T follicular helper cell (primary cell): ENCODE measurements at places on chromosomes 1 and 21.
A peak's percentile ranks its signal among the peaks of the same experiment; 100 is the strongest.

GRCh38 chr1:90834886-90835660, 118.0 kb upstream of the BARHL2 start:
- no peak for DNase-seq

GRCh38 chr21:43581453-43581852, 77.8 kb downstream of the HSF2BP start:
- DNase-seq = no peak

DNA sequence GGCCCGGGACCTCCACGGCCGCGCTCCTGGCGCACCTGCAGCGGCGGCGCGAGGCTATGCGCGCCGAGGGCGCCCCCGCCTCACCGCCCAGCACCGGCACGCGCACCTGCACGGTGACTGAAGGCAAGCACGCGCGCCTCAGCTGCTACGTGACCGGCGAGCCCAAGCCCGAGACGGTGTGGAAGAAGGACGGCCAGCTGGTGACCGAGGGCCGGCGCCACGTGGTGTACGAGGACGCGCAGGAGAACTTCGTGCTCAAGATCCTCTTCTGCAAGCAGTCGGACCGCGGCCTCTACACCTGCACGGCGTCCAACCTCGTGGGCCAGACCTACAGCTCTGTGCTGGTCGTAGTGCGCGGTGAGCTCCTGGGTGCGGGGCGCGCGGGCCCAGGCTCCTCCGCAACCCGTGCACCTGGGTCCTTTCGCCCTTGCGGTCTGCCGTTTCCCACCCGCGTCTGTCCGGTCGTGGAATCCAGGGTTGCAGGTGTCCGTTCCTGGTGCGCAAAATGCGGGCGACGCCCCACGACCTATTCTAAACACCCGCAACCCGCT, 4.6 kb downstream of the OBSCN start:
- DNase-seq = no peak

- no peak for DNase-seq
These were observed 58.1 kb downstream of the PTP4A2 start for GRCh38 chr1:31879981-31880608.

DNA sequence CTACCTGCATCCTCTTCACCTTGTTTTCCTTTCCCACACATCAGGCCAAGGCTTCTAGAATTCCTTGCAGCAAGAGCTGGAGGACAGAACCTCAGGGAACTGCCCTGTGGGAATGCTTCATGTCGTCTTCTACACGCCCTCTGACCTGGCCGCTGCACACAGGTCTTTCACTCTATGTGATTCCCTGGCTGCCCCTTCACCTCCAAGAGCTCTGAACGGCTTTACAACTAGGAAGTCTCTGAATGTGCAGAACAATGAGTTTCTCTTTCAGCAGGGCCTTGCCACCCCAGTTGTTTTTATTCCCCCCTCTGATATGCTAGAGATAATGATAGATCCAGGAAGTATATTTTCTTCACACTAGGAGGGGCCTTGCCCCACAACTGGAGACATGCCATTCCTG, 142.6 kb downstream of the CLIC6 start:
- DNase-seq = no peak

DNA sequence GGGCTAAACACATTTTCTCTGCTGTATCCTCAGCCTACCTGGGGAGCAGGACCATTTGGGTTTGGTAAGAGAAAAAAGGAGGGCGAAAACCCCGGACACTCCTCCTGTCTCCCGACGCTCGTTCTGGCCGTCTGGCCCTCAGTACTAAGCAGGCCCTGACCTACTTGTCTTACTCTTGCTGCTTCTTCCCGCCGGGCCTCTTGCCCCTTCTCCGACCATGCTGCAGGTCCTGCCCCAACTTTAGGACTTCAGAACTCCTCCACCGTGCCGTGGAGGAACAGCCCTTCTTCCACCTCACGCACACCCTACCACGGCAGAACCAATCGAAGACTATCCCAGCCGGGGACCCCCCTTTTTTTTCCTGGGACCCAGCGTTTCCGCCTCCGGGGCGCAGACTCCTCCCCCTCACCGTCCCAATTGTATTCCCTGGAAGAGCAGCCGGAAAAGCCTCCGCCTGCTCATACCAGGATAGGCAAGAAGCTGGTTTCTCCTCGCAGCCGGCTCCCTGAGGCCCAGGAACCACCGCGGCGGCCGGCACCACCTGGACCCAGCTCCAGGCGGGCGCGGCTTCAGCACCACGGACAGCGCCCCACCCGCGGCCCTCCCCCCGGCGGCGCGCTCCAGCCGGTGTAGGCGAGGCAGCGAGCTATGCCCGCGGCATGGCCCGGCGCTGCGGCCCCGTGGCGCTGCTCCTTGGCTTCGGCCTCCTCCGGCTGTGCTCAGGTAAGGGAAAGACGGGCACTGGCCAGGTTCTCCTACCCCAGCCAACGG, at the start of gene CHRNB2:
Gene CHRNB2, plus strand, starts transcription at position 393 of the 771 bp plus-strand sequence. Its CDS starts 267 bp downstream, at position 660.
- DNase-seq = peak; percentile 61

GRCh38 chr1:55768327-55768952, 553.3 kb upstream of the USP24 start:
- DNase-seq = no peak

DNA sequence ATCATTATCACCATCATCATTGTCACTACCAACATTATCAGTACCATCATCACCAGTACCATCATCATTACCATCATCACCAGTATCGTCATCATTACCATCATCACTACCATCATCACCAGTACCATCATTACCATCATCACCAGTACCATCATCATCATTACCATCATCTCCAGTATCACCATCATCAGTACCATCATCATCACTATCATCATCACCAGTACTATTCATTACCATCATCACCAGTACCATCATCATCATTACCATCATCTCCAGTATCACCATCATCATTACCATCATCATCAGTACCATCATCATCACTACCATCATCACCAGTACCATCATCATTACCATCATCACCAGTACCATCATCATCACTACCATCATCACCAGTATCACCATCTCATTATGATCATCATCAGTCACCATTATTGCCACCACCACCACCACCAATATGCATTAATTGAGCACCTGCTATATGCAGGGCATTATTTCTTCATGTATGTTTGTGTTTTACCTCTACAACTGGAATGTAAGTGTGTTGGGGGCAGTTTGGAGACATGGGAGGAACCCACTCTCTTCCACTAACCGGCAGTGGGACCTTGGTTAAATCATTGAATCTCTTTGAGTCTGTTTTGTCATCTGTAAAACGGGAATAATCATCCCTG, 7.0 kb downstream of the ZBTB8B start:
- no peak for DNase-seq

GRCh38 chr1:56473582-56474270, 105.6 kb downstream of the PLPP3 start:
- no peak for DNase-seq

GRCh38 chr1:64980745-64981600, 14.6 kb upstream of the JAK1 start:
- no peak for DNase-seq

DNA sequence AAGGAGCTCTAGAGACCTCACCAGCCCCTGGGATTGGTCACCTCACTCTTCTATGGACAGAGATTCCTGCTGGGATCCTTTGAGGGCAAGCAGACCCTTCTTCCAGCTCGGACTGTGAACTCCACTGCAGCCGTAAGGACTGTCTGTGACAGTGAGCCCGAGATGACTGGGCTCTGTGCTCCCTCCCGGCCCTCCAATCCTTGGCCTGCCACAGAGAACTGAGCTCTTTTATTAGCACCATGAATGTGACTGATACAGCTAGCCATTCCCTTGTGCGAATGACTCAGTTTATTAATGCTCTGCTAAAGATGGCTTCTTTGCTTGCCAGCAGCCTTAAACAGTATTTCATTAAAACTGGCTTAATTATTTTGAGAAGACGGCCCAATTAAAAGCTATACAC, 194.6 kb upstream of the LMO4 start:
- DNase-seq = no peak

DNA sequence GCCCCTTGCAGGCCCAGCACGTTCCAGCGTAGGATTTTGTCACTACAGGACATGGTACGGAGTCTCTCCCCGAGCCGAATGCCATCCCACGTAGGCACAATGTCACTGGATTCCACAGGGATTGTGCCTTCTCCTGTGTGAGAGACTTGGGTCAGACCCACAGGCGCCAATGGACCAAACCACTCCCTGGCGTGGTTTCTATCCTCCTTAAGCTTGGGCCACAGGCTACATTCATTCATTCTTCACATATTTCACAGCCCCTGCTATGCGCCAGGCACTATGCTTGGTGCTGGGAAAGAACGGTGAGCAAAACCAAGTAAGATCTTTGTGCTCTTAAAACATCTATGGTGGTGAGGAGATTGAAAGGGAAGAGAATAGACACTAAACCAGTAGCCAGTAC, 18.7 kb downstream of the CHRNB2 start:
- no peak for DNase-seq

DNA sequence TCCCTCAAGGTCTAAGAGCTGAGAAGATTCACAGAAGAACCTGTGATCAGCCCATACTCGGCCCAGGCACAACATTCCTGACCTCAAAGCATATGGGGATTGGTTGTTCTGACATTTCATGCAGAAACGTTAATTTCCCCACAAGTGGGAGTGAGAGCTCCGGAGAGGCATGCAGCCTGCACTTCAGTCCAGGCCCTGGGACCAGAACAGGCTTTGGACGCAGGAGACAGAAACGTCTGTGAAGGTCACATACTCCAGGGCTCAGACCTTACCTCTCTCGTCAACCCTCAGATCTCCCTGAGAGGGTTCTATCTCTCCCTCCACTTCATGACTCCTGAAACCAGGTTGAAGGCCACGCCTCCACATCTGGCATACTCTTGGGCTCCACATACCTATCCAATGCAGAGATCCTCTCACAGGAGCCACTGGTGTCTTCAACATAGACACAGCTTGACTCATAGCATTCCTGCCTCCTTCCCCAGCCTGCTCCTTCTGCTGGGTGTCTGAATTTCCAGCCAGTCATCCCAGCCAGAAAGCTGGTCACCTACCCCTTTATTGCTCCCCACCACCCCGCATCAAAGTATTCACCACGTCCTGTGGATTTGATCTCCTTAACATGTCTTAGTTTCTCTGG, 149.2 kb downstream of the OMA1 start:
- DNase-seq = no peak

GRCh38 chr1:100152271-100152670, 19.3 kb downstream of the TRMT13 start:
- DNase-seq = no peak

DNA sequence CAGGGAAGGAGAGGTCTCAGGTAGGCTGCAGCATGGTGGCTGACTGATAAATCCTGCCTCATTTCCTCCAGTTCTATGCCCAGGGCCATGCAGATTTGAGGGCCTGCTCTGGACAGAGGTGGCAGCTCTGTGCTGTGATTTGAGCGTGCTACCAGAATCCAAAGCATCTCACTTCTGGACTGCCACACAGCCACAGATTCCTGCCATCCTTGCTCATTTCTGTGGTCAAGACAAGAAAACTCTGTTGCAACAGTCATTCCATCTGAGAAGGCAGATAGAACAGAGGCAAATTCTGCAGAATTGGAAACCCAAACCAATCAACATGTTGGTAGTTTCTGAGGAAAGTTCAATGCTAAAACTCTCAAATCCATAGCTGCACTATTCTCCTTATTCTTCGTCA, 102.8 kb upstream of the GALNT2 start:
- DNase-seq = no peak

DNA sequence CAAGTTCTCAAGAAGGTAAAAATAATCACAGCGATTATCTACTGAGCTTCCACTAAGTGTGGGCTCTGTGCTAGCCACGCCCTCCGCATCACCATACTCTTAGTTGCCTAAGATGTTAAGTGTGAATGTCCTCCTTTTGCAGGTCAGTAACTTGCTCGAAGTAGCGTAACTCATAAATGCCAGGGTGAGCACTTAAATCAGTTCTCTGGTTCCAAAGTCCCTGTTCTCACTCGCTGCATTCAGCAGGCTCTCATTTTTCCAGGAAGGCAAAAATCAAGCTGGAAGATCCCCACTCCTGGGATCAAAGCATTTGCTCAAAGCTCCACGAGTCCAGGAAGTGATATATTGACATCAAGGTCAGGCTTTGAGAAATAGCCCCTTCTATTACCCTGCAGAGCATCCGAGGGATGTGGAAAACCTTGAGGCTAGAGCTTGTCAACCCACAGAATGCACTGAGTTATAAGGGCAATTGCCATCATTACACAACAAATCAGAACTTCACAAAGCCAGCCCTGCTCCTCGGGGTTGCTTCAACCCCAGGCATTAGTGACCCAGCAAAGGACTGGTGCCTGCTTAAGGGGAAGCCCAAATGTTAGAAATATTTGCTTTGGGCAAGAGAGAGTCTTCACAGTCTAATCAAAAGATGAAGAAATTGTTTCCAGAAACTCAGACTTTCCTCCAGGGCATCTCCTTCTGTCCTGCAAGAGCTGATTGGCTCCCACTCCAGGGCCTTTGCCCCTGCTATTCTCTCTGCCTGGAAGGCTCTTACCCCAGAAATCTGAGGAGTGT, 19.5 kb downstream of the SLC30A1 start:
- no peak for DNase-seq

- DNase-seq = no peak
These were observed 16.5 kb downstream of the ACOT11 start for GRCh38 chr1:54564312-54565112.

- no peak for DNase-seq
These were observed 9.5 kb upstream of the B3GALNT2 start for GRCh38 chr1:235513495-235514366.

- no peak for DNase-seq
These were observed 210.9 kb downstream of the KAZN start for GRCh38 chr1:14809191-14809981.

- no peak for DNase-seq
These were observed 81.8 kb downstream of the TMEM53 start for GRCh38 chr1:44592208-44593145.

DNA sequence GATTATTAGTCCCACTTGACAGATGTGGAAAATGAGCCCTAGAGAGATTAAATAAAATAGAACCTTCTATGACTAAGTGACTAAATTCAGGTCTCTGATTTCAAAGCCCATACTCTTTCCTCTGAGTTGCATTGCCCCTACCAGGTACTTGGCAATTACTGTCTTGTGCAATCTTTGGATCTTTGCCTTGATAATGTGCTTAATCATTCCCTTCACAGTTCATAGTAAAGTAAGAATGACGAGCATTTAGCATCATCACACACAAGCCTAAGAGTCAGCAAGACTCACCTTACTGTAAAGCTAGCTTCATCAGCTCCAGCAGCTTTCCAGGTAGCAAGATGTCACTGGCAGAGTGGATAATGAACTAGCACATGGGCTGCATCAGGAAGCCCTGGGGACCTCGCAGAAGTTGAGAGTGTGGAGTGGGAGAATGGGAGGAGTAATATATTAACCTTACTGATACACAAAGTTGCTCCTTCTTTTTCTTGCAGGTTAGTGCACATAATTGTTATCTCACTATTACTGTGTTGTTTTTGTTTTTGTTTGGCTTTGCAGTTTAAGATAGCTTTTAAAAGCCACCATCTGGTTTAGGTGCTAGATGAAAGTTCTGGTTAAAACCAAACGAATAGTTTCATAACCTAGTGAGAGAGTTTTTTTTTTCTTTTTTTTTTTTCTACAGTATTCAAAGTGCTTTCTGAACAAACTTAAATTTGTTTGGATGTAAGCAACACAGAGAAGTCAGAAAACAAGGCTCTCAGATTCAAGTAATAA, 71.8 kb downstream of the PBX1 start:
- DNase-seq = no peak

GRCh38 chr1:177255411-177255810, 84.7 kb downstream of the BRINP2 start:
- no peak for DNase-seq

- DNase-seq = no peak
These were observed 7.6 kb upstream of the COL18A1 start for GRCh38 chr21:45397381-45397780.

- DNase-seq = no peak
These were observed 83.2 kb upstream of the PBX1 start for GRCh38 chr1:164475834-164476233.
